ENCODE measurements at places on chromosomes 1 and 21. TPM values are rescaled to one million over a fixed set of nuclear protein-coding genes. Genes with fewer than 3 reads are reported as not detected.
A peak's percentile ranks its signal among the peaks of the same experiment; 100 is the strongest.

DNA sequence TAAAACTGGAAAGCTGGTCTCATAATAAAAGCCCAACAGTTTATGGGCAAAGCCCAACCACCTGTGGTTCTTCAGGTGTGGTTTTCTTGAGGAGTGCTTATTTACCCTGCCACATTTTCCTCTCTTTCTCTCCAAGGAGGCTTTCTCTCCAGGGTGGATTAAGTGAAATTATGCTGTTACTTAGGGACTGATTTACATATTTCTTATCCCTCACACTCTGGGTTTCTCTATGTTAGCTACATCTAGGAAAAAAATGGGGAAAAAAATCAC lies 4.8 kb downstream of the TBX19 start:
- peaks cover 12% of the 10 kb centered on the region for H3K4me1 ChIP-seq
- H3K27me3 ChIP-seq, result no peaks in the 10 kb centered on the region
- H3K27ac ChIP-seq, result peak overlapping the region; percentile 8
- no peaks in the 10 kb centered on the region for H3K36me3 ChIP-seq
- H3K4me3 ChIP-seq, result no peak overlapping the region

- no peaks in the 10 kb centered on the region for H3K27me3 ChIP-seq
- H3K4me3 ChIP-seq, result no peak overlapping the region
- DNase-seq, result no peak
These were observed 10.8 kb downstream of the INAVA start for GRCh38 chr1:200905411-200906052.

DNA sequence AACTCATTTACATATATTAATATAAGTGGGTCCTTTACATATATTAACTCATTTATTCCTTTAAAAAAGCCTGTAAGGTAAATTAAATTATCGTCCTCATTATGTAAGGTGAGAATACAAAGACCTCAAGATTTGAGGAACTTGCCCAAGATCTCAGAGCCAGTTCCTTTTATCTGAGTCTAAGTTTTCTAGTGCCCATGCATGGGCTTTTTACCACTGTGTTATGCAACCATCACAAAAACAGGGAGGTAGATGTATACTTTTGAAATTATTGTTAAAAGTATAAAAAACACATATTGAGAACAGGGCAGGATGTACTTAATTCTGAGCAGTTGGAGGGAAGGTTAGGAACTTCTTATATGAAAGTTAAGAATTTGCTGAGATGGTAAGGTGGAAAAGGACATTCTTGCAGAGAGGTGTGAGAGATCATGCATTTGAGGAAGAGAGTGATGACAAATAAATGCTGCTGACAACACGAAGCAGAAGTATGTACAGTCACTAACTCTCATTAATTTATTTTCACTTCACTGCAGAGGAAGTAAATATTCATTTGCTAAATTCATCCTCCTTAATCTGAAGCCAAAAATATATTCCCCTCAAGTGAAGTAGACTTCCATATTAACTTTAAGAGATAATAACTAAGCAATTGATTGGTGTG lies 28.9 kb upstream of the LYPLAL1 start:
- no peaks in the 10 kb centered on the region for H3K27me3 ChIP-seq
- peaks cover 5% of the 10 kb centered on the region for H3K4me1 ChIP-seq
- H3K27ac ChIP-seq, result no peak overlapping the region
- H3K36me3 ChIP-seq, result no peaks in the 10 kb centered on the region

SZRD1 gene
- 140 TPM for total RNA-seq

- no peak overlapping the region for H3K4me3 ChIP-seq
- H3K36me3 ChIP-seq, result peaks cover 5% of the 10 kb centered on the region
- no peaks in the 10 kb centered on the region for H3K4me1 ChIP-seq
- no peaks in the 10 kb centered on the region for H3K27me3 ChIP-seq
These were observed 13.7 kb downstream of the CELF3 start for GRCh38 chr1:151702936-151703335.

RSPH1 gene
- total RNA-seq, result 5.2 TPM

Data from type B pancreatic cell (in vitro differentiated cells).